ENCODE measurements at places on chromosomes 3 and 15.

- DNase-seq, result no peak
Observed at GRCh38 chr3:126941721-126942270, 41.1 kb upstream of the PLXNA1 start.

- DNase-seq, result no peak
Observed at GRCh38 chr3:158908187-158908734, 106.4 kb downstream of the MFSD1 start.

DNA sequence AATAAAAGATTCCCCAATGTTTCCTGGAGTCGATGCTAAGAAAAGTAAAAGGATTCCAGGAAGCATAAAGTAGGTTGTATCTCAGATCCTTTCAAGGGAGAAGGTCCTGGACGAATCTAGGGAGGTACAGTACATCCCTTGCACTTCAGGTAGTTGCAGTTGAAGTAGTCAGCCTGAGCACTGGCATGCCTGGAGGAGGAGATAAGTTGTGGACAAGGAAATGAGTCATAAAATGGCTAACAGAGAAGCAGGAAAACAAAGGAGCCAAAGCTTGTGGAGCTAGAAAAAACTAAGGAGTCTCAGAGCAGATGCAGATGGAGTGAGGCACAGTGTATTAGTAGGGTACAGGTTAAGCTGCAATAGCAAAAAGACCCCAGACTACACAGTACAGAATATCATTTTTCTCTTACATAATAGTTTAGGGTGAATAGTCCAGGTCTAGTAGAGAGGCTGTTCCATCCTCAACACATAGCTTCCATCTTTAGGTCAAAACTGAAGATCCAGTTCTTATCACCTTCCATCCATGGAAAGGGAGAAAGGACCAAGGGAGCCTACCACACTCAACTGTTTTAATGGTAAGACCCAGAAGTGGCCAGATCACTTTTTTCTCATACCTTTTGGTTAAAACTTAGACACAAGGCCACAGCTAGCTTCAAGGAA, 41.3 kb downstream of the COL6A5 start:
- no peak for DNase-seq

DNA sequence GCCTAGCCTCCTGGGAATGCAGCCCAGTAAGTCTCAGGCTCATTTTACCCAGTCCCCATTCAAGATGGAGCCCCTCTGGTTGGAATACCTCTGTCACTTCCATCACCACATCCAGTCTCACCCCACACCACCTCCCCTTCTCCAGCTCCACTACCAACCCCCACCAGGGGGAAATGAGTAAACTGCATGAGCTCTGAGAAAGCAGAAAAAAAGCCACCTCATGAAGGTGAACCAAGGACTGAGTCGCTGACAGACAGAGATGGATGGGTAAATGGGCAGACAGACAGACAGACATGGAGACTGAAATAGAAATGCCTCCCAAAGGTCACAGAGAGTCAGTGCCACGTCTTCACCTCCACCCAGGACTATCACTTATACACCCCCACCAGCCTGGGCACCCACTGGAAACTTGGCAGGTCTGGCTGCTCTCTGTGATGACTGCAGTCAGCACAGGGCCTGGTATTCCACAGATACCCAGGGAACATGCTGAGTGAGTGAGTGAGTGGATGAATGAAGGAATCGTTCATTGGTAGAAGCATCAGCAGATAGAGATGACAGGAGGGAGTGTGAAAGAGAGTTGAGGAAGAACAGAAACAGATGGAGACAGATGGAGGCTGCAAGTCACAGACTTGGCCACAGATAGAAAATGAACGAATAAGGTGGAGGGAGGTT, 4.9 kb upstream of the LOXL1 start:
- DNase-seq, result no peak

DNA sequence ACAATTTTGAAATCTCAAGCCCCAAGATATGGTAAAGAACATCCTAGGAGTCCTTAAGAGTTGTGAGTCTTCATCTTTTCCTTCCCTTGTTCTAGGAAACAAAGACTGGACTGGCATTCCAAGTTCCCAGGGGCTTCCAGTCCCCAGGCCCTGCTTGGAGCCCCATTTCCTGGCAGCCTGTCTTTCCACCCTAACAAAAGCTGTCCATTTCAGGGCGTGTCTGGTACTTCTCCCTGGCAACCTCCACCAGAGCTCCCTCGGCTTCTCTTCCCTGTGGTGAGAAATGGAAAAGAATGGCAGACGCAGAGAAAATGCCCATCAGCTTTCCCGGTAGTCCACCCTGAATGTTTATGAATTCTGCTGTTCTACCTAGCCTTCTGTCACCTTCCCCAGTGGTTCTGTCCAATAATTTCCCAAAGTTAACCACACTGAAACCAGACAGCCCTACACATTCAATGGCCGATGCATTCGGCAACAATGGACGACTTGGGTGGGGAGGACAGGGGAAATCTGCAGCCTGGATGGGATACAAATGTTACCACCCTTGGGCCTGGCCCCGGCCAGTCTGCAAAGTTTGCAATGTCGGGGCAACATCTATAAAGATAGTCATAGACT, 6.8 kb downstream of the RAB6B start:
- DNase-seq, result no peak

DNA sequence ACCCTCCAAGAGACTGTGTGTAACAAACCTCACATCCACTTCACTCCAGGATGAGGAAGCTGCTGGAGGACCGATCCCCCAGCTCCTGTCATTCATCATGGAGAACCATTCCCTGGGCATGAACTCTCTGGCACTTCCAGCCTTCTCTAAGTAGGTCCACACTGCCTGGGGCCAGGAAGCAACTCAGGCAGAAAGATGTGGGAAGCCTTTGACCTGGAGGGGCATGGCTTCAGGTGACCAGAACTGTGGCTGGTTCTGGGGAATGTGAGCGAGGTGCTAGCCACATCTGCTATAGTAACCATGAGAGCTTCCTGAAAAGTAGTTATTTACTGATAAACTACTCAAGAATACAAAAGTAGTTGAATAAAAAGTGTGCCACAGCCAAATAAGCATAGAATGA, 173.7 kb upstream of the CTDSPL start:
- no peak for DNase-seq

DNA sequence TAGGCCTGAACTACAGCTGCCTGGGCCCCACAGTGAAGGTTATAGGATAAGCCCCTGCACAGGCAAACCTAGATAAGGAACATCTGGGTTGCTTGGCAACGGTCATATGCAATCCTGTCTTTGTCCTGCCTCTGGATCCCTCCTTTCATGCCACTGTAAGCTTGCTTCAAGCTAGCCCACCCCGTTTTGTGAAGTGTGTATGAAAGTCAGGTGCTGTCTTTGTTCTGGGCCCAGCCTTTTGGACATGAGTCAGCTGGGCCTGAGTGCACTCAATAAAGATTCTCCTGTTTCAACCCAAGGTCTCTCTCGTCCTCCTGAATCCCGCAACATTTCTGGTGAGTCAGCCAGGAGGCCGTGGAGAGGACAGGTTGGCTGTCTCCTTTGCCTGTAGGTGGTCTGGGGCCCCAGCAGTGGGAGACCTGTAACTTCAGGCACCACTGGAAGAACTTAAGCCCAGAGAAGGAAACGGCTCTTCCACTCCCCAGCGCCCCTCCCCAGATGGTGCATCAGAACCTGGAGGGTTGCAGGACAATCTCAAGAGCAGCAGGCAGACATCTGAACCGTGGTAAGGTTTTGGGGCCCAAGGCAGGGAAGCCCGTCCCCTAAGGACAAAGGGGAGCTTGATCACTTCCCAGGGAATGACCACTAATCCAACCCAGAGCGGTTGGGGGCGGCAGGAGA, 8.3 kb upstream of the SLC9C1 start:
- no peak for DNase-seq

DNA sequence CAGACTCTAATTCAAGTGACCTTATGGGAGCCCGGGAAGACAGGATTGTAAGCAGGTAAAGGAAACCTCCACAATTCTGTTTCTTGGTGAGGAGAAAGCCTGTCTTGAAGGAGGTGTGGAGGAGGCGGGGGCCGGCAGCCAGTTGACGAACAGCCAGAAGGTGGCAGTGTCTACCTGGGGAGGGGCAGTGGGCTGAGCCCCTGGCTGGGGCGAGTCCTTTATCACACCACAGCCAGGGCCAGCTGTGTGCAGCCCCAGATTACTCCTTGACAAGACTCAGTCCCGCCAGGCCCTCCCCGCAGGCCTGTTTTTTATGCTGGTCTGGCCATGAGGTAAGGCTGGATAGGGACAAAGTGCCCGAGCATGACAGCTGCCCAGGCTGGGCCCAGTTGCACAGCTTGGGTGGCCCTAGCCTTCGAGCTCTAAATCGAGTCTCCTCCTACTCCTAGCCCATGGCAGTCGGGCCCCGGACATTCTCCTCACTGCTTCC, 40.9 kb upstream of the IDH2 start:
- DNase-seq, result peak; percentile 38

DNA sequence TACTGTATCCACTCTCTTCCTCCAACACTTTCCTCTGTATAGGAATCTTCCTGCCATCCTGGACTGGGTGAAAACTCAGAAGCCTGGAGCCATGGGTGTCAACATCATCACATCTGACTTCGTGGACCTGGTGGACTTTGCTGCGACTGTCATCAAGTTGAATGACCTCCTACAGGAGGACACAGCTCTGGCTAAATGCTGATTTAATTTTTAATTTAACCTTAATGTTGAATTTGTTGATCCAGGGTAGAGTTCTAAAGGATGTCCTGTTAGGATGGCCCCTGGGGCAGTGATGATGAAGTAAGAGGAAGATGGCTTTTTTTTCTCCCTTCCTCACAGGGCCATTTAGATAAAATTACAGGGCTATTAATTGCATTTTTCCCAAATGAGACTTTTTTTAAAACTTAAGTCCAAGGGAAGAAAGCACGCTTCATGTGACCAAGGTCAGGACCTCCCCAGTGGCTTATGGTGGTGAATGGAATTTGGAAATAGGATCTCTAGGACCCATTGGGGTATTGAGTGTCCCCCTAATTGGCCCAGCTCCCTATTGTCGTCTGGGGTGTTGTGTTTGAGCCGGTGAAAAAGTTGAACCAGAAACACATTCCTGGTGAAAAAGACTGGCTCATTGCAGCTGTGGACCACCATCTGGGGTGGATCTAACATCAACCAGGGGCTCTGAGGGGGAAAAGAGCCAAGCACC, 125.7 kb upstream of the ZBED2 start:
- DNase-seq, result no peak

- DNase-seq, result no peak
Observed at GRCh38 chr15:34625007-34625406, 41.6 kb upstream of the GOLGA8B start.

Measured in activated T-cell treated with anti-CD3 and anti-CD28 coated beads for 24 hours (primary cell).